ENCODE measurements at places on chromosomes 12 and 14. TPM values are rescaled to one million over a fixed set of nuclear protein-coding genes. Genes with fewer than 3 reads are reported as not detected.

DNA sequence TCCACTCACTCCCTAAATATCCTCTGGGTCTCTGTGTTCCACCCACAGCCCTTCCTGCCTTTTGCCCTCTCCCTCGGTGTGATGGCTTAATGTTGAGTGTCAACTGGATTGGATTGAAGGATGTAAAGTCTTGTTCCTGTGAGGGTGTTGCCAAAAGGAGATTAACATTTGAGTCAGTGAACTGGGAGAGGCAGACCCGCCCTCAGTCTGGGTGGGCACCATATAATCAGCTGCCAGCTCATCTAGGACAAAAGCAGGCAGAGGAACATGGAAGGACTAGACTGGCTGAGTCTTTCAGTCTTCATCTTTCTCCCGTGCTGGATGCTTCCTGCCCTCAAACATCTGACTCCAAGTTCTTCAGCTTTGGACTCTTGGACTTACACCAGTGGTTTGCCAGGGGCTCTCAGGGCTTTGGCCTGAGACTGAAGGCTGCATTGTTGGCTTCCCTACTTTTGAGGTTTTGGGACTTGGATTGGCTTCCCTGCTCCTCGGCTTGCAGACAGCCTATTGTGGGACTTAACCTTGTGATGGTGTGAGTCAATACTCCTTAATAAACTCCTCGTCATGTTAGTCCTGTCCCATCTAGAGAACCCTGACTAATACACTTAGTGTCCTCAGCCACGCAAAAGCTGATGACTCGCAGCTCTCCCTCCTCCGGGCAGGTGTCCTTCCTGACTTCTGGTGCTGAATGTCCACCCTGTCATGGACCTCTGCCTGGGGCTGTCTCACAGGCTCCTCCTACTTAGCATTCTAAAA, 5.9 kb downstream of the DGLUCY start:
- DNase-seq: no peak

GRCh38 chr14:71720978-71721624, 211.1 kb upstream of the RGS6 start:
- peak; percentile 28 for DNase-seq

DNA sequence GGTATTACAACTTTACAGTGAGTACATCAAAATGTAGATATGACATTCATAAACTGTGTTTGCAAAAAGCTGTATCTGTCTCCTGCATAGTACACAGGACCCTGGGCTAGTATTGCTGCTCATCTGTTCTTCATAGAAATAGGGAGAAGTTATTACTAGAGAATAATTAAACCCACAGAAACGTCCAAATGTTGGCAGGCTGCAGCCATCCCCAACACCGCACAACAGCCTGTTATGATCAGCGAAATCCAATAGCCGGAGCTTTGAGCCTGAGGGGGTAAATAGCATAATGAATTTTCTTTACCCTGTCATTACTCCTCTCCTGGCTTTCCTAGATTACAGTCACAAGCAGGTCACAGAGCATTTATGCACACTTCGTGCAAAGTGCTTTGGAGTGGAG, 178.0 kb downstream of the DACT1 start:
- no peak for DNase-seq

DNA sequence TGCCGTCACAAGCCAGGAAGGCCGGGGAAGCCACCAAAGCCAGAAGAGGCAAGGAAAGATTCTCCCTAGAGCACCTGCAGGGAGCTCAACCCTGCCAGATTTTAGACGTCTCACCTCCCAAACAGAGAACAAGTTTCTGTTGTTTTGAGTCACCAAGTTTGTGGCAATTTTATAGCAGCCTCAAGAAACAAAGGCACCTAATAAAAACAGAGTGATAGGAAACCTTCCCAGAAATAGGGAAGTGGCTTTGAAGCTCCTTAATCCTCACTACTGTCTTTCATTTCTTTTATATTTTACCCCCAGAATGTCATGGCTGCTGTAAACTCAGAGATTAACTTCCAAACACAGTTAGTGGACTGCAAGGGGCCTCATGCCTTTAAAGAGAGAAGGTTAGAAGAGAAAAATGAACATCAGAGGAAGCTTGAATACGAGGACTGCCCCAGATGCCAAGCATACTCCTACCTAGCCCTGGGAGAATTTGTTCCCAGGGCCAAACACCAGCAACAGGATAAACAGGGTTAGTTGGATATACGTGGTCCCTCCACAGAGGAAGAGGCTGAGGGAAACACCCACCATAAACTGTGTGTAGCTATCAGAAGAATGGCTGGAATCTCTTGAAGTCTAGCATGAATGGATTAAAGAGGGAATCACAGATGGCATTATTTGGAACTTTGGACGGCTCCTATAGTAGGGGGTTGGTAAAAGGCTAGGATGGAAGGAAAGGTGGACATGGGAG, 148.3 kb downstream of the KCNA5 start:
- DNase-seq: no peak

GRCh38 chr12:56141946-56142784, 10.2 kb upstream of the MYL6B start:
- DNase-seq: no peak

ASPG gene
- total RNA-seq: not detected

CTSG gene
- total RNA-seq: not detected

CLEC4C gene
- not detected for total RNA-seq

Measured in SJSA1 (cell line).